ENCODE measurements at places on chromosomes 1 and 21.
A peak's percentile ranks its signal among the peaks of the same experiment; 100 is the strongest.

GRCh38 chr1:185681034-185681633 is 53.1 kb upstream of the HMCN1 start:
- DNase-seq = peak; percentile 30

DNA sequence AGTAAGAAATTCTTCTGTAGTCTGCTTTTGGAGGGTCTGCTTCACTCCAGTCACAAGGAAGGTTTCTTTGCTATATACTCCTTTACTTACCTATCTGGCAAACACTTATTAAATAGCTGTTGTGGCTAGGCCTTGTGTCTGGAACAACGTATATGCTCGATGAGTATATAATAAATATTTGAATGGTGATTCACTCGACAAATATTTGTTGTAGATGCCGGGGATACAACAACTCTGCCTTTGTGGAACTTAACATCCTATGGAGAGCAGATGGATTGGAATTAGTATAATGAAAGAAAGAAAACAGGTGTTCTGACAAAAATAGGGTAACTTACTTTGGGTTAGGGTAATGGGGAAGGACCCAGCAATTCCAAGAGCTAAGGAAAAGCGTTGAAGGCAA is 31.1 kb downstream of the KPNA6 start:
- no peak for DNase-seq

- no peak for DNase-seq
Observed at GRCh38 chr1:227429447-227430359, 111.4 kb upstream of the CDC42BPA start.

GRCh38 chr1:85352055-85352454 is 75.6 kb upstream of the BCL10 start:
- no peak for DNase-seq

DNA sequence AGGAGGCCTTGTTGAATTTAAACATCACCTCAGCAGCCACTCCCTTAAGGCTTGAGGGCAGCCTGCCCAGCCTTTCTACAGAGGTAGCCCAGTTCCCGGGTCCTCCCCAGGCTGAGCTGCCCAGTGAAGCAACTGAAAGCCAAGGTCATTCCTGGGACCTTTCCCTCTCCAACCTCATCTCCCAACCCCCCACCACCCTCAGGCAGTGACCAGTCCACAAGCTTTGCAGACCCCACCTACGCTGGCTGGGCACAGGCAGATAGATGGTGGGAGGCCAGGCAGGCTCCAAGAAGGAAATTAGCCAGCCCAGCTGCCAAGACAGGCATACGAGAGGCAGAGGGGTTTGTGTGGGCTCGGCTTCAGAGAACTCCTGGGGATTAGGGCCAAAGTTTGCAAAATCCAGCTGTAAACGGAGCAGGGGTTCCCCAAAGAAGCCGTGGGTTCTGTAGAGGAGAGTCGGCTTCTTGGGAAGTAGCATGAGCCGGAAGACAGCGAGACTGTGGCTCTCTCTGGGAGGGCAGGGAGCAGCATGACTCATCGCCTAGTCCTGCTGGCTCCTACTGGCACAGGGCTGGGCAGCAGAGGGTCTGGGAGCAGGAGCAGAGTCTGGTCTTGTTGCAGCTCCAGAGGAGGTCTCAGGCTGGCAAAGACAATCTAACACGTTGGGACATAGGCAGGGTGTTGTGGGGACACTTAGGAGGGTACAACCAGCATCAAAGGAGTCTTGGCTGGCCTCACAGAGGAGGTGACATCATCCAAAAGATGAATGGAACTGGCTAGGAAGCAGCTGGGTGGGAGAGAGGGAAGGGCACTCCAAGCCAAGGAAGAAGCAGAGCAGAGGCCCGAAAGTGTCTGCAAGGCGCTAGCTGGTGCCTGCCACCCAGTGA is 2.8 kb upstream of the ZC3H12A start:
- DNase-seq = peak; percentile 56

GRCh38 chr1:159054427-159054826 is 22.1 kb downstream of the AIM2 start:
- DNase-seq = no peak

- peak; percentile 79 for DNase-seq
Observed at GRCh38 chr1:14113841-14114567, 414.0 kb downstream of the PRDM2 start.

DNA sequence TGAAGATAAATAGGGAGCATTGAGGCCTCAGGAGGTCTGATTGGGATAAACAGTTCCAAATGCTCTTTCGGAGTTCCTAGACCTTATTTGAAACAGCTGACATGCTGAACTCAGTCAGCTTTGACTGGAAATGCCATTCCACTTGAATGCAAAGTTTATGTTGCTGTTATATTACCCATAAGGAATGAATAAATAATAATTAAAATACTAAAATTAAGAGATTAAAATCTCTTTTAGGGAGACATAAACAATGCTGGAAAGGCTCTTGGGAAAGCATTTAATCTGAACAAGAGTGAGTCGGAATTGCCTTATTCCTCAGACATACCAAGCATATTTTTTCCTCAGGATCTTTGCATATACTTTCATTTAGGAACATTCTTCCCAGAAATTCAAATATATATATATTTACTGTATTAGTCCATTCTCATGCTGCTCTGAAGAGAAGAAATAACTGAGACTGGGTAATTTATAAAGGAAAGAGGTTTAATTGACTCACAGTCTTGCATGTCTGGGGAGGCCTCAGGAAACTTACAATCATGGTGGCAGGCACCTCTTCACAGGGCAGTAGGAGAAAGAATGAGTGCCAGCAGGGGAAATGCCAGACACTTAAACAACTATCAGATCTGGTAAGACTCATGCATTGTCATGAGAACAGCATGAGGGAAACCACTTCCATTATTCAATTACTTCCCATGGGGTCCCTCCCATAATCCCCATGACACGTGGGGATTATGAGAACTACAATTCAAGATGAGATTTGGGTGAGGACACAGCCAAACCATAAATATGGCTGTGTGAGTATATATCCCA is 318.2 kb upstream of the PLXNA2 start:
- DNase-seq = no peak

DNA sequence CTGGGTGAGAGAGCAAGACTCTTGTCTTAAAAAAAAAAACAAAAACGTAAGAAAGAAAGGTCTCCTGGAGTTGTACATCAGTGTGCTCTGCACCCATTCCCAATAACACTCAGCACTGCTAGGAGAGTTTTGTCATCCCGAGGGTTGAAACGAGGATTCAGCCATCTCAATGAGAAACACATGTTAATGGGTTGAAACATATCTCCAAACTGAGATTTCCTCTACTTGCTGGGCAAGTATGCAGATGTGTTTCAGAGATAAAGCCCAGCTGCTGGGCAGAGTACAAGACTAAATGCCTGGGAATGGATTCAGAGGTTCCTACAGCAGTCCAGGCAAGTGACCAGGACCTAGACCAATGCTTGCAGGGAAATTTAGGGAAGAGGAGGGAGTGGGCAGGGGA is 2.6 kb upstream of the MFN2 start:
- no peak for DNase-seq

DNA sequence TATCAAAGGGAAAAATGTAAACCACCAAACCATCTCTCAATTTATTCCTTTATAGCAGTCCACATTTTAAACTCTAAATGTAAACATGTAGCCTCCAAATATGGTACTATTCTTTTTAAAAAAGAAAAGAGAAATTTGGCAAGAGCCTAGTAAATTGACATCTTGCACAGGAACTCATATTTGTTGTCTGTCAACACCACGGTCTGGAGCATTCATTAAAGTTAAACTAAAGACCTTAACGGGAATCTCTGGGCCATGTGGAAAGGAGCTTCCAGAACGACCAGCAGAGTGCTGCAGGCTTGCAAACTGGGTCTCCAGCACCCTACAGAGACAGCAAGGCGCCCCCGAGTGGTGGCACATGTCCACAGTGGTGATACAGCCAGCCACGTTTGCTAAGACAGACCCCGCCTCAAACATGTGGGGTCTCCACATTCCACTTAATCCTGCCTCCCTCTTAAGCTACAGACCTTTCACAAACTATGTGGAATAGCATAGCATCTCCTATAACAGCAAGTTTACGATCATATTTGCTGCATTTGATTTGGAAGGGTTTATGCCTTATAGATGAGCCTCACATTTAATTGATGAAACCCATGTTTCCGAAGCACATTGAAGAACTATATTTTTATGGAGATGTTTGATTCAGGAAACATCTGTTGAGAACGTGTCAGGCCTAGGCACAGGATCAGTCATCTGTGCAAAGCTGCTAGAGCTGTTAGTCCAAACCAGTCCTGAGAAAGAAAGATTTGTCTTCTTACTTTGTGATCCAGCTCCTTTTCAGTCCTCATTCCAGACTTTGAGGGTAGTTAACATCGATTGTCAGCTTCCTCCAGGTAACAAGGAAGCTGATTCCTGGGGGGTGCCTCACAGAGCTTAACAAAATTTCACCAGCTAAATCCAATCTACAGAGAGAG is 96.4 kb upstream of the BACE2 start:
- no peak for DNase-seq

All from retina (tissue), 1 donor.